ENCODE measurements at places on chromosomes 1 and 21. TPM values are rescaled to one million over a fixed set of nuclear protein-coding genes. Genes with fewer than 3 reads are reported as not detected.

The ORC1 gene
- 30.1 TPM for total RNA-seq

The HIVEP3 gene
- total RNA-seq, result 6.7 TPM

The LEPR gene
- total RNA-seq, result 12.4 TPM

The USP24 gene
- total RNA-seq, result 19.7 TPM

The KTI12 gene
- total RNA-seq, result 14.4 TPM

The RCSD1 gene
- not detected for total RNA-seq
